Dorsolateral prefrontal cortex (tissue), 122 donors: ENCODE measurements at places on chromosomes 1 and 21.

DNA sequence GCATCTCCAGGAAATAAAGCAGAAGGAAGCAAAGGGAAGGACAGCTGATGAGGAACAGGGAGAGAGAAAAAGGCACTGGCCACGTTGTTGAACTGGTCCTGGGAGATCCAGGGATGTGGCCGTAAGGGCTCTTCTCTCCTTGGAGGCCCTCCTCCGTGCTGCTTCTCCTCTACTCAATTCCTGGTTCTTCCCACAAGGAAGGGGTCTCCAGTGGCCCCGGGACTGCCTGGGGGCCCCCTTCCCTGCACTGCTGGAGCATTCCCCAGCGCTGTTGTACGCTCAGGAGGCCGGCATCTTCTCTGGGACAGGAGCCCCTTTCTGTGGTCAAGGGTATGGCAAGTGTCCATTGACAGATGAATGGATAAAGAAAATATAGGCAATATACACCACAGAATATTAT lies 88.5 kb upstream of the TLR5 start:
- no peak for DNase-seq

DNA sequence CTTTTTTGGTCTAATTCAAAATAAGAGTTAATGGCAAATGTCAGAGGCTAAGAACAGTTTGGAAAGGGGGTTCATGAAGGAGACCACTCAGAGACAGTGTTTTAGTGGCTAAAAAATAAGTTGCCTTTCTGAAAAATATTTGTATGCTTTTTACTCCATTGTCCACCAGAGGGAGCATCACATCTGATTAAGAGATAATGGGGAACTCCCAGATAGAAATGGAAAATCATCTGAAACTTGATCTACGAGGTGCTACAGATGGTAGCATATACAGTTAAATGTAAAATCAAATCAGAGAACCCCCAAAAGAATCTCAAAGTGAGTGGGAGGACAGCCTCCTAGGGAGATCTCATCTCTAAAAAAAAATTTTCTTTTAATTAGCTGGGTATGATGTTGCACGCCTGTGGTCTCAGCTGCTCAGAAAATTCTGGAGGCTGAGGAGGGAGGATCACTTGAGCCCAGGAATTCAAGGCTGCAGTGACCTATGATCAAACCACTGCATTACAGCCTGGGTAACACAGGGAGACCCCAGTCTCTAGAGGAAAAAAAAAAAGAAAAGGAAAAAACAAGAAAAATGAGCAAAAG lies 9.7 kb downstream of the SMYD3 start:
- DNase-seq, result no peak

- DNase-seq, result no peak
Observed at GRCh38 chr1:190560161-190560681, 82.6 kb upstream of the BRINP3 start.

DNA sequence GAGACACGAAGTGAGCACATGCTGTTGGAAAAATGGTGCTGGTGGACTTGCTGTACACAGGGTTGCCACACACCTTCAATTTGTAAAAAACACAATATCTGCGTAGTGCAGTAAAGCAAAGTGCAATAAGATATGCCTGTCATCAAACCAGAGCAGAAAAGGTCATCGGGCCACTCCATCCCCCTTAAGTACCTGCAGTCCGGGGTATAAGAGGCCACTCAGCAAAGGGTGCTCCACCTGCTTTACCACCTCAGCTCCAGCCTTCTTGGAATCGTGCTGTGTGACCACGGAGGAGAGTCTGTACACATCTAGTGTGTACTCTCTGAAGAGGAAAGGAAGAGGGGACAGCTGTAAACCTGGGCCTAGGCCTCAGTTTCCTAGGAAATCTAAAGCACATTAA lies 10.9 kb downstream of the YARS1 start:
- no peak for DNase-seq

- DNase-seq, result no peak
Observed at GRCh38 chr1:178275553-178275952, 181.6 kb downstream of the RASAL2 start.

GRCh38 chr1:159829822-159830465 lies 3.3 kb downstream of the SLAMF8 start:
- no peak for DNase-seq

- DNase-seq, result no peak
Observed at GRCh38 chr1:68132426-68133130, 82.2 kb upstream of the DIRAS3 start.

DNA sequence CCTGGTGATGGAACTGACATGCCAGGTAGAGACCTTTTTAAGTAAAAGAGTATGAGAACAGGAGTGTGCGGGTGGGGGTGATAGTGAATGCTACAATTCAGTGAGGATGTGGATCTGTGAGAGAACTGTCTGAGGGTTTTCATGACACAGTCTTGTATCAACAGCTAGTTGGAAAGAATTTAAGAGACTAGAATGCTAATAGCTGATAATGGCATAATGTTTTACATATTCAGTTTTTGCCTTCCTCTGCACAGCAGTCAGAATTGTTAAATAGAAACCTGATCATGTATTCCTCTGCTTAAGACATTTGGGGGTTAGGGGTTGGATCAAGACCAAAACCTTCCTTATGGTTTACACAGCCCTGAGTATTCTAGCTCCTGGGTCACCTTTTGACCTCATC lies 152.8 kb upstream of the ZRANB2 start:
- no peak for DNase-seq
